ENCODE measurements at places on chromosomes 5 and 9.

DNA sequence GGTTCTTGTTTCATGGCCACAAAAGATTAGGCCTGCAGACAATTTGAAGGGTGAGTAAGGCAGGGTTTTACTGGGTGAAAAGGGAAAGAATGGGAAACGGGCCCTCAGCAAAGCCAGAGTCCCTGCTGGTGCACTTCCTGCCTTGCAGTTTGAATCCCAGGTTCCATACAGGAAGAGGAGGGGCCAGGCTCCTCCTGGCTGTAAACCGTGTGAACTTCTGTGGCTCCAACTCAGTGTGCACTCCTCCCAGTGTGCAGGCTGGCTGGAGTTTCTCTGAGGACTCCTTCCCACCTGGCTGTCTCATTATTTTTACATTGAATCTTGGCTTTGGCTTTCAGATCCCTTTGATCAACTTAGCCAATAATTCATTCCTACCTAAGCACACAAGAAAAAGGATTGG, 367.1 kb upstream of the KLF4 start:
- no peak for DNase-seq

- DNase-seq = no peak
Measured at GRCh38 chr9:8244505-8245092, 445.0 kb upstream of the DMAC1 start.

DNA sequence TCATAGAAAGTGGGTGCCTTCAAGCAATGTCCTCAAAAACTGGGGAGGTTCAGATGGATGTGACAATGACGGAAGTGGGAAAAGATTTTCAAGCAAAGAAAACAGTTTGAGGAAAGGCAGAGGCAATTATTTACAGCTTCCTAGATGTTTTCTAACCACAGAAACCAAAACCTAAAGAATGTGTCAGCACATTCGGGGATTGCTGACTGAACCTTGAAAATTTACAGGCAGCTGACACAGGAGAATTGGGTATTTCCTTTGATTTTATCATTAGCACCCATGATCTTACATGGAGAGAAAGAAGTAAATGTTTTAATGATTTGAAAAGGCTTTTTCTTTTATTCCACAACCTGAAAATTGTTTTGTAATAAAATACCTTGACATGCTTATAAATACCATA, 369.0 kb downstream of the ACTL7B start:
- no peak for DNase-seq

GRCh38 chr9:115799734-115800133, 353.9 kb upstream of the PAPPA start:
- DNase-seq = no peak

DNA sequence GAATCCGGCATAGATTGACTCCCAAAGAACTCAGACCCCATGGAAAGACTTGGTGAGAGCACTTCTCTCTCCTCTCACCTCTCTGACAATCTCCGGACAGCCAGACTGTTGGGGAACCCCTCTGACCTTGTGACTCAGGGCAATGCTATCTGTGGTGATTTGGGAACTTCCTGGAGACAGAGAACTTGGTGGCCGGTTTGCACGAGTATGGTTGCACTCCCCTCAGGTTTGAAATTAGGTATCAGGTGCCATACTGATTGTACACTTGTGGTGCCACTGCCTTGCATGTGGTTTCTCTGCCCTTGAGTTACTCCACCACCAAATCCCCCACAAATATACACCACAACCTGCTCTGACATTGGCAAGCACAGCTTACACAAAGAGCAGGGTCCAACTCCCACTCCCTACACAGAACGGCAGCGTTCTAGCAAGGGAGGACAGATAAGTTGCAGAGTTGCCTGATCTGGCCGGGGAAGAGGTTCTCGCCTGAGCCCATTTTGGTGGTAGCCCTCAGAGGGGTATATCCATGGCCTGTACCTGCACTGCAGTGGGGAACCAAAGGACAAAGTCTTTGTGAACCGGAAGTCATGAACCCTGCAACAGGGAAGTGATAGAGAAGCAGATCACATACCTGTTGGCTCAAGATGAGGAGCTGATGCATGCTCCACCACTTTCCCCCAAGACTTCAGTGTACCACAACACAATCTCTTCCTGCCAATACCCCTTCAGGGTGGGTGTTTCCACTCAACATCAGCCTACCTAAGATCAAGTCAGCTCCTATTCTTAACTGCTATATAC, 255.1 kb downstream of the MCTP1 start:
- DNase-seq = no peak

DNA sequence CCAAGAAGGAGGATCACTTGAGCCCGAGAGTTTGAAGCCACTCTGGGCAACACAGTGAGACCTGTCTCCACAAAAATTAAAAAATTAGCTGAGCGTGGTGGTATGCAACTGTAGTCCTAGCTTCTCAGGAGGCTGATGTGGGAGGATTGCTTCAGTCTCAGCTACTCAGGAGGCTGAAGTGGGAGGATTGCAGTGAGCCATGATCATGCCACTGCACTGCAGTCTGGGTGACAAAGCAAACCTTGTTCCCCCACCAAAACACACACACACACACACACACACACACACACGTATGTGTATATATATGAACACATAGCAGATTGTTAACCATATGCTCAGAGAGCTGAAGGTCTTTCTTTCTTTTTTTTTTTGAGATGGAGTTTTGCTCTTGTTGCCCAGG, 157.5 kb upstream of the MAST4 start:
- DNase-seq = no peak

- no peak for DNase-seq
Measured at GRCh38 chr5:141412854-141413539, at the start of gene PCDHGA10. Gene PCDHGA10 (plus strand): TSS chr5:141412987. CDS start chr5:141413176, 189 bp downstream.

GRCh38 chr9:31393240-31393639, 991.2 kb upstream of the ACO1 start:
- DNase-seq = no peak

DNA sequence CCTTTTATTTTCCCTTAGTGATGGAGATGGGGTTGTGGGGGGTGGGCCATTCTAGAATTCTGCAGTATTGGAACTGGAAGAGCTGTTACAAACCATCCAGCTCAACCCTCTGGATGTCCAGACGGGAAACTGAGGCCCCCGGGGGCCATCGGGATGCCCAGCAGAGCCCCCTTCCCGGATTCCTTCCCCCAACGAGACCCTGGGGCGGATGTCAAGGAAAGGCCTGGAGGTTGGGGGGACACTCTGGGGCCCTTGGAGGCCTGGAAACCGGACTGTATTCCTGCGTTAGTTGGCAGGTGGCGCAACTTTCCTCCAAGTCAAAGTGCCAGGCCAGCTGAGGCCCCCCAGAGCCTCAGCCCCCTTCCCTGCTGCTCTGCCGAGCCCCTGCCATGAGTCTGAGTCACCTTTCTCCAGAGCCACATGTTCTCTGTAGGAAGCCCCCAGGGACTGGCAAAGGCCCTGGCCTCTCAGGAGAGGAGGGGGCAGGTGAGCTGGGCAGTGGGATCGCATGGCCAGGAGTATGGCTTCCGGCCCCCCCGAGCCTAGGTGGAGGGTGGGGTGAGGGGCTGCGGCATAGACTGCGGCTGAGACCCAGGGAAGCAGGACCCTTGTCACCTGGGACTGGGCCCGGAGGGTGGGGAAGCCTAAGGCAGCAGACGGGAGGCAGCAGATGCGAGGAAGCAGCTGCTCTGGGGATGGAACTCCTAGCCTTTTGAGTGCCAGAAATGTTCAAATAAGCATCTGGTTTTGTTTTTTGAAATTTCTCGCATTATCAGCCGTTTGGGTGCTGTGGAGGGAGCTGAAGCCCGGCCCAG, 17.8 kb upstream of the FIBCD1 start:
- DNase-seq = no peak

- DNase-seq = no peak
Measured at GRCh38 chr9:136050266-136050700, 44.8 kb downstream of the NACC2 start.

- DNase-seq = no peak
Measured at GRCh38 chr5:57445006-57445704, 37.5 kb downstream of the ACTBL2 start.

DNA sequence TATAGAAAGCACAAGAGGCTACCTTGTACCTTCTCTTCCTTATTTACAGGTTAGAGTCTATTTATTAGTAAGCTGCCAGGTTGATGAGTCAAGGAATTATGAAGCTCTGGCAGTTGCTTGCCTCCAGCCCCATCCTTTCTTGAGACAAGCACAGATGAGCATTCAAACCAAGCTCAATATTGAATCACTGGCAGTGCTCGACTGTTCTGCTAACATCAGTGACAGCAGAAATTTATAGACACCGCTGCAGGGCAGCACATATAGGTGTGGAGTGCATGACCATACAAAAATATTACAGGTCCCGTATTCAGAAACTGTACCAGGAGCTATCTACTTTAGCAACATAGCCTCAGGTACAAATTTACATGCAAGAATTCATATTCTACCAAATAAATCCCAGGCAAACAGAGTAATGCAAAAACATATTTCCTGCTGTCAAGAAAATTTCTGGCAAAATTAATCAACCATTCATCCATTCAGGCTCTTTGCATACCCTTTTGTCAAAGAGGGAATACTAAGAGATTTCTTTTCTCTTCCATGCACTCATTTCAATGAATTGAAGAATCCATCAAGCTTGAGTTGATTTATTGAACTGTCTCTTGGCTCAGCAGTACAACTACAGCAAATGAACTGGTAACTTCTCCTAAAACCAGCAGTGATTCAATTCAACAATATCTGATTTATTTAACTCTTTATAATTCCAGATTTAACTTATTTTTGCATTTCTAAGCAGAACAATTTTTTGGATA, 26.9 kb upstream of the PCA3 start:
- DNase-seq = no peak

DNA sequence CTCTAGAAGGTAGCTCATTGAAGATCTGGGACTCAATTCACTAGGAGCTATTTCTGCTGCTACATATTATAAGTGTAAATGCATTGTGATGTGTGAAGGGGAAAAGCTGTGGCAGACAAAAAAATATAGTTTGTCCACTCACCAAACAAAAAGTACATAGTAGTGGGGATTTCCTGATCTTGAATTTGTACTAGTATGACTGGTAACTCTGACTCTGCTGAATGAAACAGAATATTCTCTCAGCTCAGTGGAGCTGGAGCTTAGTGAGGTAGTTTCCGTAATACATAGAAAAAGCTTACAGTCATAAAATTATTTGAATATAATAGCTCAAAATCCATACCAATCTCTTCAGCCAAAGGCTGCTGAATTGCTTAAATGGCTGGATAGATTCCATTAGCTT, 455.6 kb upstream of the CD180 start:
- DNase-seq = no peak

DNA sequence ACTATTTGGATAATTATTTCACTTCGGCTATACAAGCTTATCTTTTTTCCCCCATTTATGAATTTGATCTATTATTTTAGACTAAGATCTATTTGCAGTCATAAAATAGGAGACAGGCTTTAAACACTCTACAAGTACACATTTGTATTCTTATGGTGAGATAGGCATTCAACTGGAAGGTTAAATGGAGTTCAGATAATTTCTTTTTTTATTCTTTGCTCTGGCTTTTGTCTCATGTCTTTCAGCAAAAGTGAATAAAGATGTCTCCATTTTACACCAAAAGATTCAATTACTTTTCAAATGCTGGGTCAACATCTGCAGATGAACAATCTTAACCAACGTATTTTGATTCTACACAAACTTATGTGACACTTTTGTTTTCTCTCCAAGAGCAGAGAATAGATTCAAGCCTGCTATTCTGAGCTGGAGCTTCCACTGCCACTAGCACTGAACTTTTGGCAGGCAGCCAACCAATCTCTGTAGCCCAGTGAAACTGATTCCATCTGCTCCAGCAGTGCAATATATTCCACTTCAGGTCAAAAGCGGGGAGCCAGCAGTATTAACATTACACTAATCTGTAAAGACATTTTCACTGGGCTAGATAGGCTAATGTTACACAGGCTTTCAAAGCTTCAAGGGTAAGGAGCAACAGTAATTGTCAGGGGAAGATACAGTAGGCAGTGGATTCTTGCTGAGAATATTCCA, 452.0 kb upstream of the ZNF608 start:
- no peak for DNase-seq

- DNase-seq = no peak
Measured at GRCh38 chr5:132176521-132176945, 51.1 kb downstream of the P4HA2 start.

DNA sequence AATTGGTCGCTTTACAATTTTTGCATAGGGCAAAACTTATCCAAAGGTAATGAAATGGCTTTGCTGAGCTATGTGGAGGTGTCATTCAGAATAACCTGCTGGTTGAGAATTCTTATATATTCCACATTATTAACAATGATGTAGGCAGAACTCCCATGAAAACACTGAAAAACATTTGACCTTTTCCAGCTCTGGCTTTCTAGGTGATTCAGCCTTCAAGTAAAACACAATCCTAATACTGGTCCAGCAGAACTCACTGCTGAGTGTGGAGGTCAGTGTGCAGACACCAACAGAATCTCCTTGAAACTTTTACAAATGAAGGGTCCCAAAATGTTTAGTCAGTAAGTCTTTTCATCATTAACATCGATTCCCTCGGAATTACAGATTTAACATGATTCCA, 162.0 kb upstream of the EFNA5 start:
- DNase-seq = no peak

DNA sequence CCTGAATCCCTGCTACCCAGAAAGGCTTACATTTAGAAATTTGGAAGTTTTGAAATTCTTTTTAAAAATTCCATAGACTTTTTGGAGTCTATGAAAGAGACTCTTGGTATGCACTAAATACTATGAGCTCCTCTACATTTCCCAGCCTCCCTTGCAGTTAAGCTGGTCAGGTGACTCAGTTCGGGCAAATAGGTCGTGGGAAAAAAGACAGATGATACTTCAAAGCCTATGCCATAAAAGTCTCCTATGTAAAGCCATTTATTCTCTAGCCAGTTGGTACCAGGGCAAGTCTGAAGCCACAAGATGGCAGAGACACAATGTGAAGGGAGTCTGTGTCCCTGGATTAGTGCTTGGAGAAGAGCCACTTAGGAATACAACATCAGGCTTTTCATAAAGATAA, 101.8 kb downstream of the BOD1 start:
- DNase-seq = no peak

GRCh38 chr9:134606951-134607731, 34.5 kb upstream of the COL5A1 start:
- DNase-seq = no peak

DNA sequence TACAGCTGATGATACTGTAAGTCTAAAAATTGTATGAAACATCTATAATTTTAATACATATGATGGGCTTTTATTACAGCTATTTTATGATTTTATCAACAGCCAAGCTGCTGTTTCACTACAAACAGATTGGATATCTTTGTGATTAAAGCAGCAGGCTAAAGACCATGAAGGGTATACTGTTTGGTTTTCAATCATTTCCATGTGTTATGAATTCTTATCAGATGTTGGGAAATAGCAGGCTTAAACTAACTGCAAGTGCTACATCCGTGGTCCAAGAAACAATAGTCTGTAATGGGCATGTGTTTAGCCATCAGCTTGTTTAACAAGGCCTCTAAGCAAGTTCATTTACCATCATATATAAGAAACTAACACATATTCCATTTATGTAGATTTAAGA, 107.5 kb downstream of the CWC27 start:
- no peak for DNase-seq
